ENCODE measurements at places on chromosomes 16 and 17.

DNA sequence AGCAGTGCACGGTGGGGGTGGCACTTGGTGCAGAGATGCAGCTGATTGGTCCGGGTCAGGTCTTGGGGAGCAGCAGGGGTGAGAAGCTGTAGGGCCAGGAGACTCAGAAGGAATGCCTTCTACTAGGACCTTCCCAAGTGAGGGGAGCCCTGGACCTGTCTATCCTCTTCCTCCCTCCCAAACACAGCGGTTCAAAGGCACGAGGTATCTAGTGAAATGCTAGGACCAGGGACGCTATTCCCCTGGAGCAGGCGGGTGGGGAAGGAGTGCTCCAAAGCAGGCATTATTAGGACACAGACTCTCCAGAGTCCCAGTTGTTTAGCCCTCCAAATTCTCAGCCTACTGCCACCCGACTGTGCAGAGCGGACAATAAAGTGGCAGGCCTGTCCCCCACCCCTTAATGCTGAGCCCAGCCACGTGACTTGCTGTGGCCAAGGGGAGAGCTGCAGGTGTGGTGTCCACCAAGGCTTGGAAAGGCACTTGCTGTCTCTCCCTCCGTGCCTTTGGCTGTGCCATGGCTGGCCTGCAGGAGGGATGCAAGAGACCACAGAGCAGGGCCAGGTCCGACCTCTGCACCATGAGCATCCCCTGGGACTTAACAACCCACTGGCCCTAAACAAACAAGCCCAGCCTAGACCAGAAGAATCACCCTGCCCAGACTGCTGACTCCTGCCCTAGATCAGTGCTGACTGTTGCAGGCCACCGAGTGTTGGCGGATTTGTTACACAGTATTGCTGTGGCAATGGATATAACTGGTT lies 97.2 kb downstream of the TBC1D16 start:
- DNase-seq = no peak

DNA sequence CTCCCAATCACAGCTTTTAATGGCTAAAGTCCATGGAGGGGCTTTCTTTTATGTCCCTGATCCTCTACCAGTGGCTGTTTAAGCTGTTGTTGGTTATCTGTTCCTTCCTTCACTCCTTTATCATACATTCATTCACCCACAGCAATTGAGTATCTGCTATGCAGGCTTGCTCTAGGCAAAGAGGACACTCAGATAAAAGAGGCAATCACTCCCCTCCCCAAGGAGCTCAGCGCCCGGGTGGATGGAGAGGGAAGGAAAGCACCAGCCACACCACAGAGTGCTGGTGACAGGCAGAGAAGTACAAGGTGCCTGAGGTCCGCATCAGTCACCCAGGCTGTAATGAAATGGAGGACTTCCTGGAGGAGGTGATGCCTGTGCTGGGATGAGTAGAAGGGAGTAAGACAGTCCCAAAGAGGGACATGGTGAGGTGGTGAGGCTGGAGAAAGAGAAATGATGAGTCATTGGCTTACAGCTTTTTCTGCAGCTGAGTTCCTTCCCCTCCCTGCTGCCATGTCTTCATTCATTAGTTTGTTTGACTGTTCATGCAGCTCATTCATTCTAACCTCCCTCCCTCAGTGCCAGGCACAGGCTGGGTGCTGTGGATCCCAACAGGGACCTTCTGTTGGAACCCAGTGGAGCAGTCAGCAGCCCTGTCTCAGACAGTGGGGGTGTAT lies 12.8 kb upstream of the NGFR start:
- DNase-seq = no peak

GRCh38 chr17:81911277-81911961 lies at the start of gene PCYT2:
TSS of gene PCYT2 (minus strand) at chr17:81911399. CDS start at chr17:81911355, 44 bp downstream.
- peak; percentile 93 for DNase-seq

GRCh38 chr16:56191835-56192634 lies 746 bp downstream of the GNAO1 start:
- no peak for DNase-seq

DNA sequence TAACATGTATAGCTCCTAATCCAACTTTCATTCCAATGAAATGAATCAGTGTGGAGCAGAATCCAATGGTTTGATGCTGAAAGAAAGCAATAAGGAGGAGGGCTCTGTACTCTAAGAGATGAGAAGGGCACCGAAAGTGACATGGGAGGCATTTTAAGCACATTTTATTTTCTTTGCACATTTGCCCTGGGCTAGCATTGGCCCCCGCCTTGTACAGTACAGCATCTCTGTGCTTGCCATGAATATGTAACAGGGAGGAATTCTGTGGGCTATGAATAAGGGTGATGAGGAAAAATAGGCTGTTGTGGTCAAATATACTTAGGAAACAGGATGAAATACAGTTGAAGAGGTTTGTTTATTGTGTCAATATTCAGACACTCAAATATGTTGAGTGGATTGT lies 45.2 kb upstream of the SHISA6 start:
- no peak for DNase-seq

DNA sequence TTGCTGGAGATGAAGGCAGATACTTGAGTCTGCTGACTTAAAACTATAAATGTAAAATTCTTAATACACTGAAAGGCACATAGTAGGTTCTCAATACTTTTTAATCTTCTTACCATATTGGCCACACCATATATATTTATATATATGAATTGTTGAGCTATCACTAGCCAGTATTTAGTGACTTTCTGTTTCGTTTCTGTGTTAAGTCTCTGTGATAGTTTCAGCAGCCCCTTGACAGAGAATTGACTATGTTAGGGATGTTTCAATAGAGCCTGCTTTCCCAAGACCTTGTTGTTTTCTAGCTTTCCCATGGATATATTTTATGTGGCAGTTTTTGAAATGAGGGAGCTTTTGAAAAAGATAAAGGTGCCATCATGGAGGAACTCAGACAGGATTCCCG lies 206.5 kb upstream of the GOT2 start:
- no peak for DNase-seq

GRCh38 chr17:49910094-49910857 lies 58.7 kb upstream of the DLX4 start:
- DNase-seq = no peak

- no peak for DNase-seq
These were observed 18.8 kb upstream of the MARCHF10 start for GRCh38 chr17:62826956-62827355.

DNA sequence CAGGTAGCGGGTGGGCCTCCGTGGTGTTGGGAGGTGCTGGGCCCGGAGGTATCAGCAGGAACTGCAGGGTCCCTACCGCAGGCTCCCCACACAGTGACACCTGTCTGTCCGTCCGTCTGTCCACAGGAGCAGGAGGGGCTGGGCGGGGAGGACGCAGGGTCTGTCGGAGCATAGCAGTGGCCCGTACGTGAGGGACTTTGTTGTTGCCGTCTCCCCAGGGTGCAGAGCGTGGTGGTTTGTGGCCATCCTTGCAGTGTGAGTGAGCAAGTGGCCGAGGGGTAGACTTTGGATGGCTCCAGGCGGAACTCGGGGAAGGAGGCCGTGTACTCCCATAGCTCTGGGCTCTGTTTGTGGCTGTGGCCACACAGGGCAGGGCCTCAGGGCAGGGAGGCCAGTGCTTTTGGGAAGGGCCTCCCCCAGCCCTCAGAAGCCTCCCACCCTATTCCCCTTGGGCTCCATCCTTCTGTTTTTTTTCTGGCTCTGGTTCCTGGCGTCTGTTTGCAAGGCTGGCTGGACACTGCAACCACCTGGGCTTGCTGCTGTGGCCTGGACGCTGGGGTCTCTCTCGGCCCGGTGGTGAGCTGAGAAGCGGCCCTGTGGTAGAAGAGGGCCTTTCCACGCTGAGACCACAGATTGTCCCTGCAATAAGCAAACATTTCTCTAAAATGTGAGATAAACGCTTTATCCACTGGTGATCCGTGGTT lies 41.0 kb upstream of the ZNF750 start:
- no peak for DNase-seq

GRCh38 chr16:49534901-49535610 lies 161.5 kb downstream of the C16orf78 start:
- DNase-seq = no peak

DNA sequence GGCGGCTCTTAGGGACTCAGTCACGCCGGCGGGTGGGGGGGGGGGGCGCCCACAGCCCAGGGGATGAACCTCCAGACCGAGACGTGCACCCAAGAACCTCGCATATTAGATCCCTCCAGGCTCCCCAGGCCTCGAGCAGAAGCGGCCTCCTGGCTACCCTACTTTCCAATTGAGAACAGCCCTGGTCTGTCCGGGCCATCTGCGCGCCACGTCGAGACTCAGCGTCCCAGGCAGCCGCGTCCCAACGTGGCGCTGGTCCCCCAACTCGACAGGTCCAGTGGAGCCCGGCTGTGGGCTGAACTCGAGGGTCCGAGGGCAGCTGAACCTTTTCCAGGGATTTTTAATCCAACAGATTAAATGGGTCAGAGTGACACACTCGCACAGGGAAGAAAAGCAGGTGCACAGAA lies 2.3 kb upstream of the IRX3 start:
- no peak for DNase-seq

GRCh38 chr16:27737513-27737912 lies 187.6 kb downstream of the KATNIP start:
- no peak for DNase-seq

GRCh38 chr17:18270046-18270931 lies 9.8 kb downstream of the MIEF2 start:
- DNase-seq = no peak

GRCh38 chr16:18803569-18804462 lies 2.5 kb upstream of the ARL6IP1 start:
- DNase-seq = no peak

DNA sequence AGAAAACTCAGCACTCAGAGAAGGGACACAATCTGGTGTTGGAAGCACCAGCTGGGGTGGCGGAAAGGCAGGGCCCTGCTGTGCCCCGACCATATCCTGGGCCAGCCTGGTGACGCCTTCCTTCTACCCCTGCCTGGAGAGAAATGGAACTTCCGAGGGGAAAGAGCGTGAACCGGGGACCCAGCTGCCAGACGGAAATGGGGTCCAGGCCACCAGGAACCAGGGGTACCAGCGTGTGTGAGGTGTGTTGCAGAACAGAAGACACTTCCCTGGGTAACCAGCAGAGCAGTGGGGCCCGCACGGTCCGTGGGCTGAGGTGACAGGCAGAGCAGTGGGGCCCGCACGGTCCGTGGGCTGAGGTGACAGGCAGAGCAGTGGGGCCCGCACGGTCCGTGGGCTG lies 6.8 kb downstream of the RAB40B start:
- DNase-seq = no peak

DNA sequence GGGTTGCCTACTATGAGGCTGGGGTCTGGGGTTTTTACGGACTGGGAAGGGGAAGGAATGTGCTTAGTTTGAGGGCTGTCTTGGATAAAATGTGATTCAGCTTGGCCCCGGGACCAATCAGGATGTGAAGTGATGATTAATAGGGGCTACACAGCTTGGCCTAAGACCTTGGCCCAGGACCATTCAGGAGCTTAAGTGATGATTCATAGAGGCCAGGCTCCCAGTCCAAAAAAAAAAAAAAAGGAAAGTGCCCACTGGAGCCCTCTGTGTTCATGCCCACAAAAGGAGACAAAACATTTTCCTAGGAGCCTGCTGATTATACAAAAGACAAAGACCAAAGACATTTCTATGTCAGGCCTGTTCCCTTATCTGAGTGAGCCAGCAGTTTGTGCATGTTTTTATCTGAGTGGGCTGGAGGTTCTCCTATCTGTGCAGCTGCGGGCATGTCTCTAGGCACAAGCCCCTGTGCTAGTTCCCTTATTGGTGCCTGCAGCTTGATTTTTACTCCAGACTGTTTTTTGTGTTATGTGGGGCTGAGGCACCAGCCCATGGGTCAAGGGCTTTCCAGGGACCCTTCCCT lies 898.2 kb upstream of the GOT2 start:
- no peak for DNase-seq

DNA sequence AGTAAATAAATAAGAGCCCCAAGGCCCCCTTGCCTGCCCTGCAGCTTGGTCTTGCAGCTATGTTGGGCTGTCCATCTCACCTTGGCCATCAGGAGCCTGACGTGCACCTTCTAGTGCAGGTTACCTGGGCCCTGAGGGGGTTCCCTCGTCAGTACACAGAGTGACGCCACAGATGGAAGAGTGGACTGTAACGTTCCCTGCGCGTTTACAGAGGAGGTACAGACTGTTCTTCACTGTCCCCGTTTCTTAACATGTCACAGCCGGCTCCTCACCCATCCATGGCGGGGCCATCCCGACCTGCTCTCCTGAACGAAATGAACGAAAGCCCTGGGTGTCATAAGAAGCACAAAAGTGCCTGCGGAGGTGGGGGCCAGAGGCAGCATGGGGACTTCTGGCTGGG lies 15.9 kb upstream of the FASN start:
- DNase-seq = no peak

GRCh38 chr16:4115209-4115948 lies 863 bp downstream of the ADCY9 start:
- peak; percentile 32 for DNase-seq
